Stimulated activated CD4-positive, alpha-beta T cell treated with anti-CD3 and anti-CD28 coated beads, Interleukin-4, amount 100 ng/mL, for 48 hours (primary cell): ENCODE measurements at places on chromosomes 5 and 9.

- DNase-seq, result no peak
Measured at GRCh38 chr5:150156027-150156368, 353 bp upstream of the PDGFRB start.

- no peak for DNase-seq
Measured at GRCh38 chr5:139379626-139380449, 3.3 kb downstream of the SLC23A1 start.

GRCh38 chr5:22598796-22599195, 254.3 kb downstream of the CDH12 start:
- DNase-seq, result no peak

GRCh38 chr5:135505973-135506372, 29.8 kb downstream of the NEUROG1 start:
- no peak for DNase-seq

DNA sequence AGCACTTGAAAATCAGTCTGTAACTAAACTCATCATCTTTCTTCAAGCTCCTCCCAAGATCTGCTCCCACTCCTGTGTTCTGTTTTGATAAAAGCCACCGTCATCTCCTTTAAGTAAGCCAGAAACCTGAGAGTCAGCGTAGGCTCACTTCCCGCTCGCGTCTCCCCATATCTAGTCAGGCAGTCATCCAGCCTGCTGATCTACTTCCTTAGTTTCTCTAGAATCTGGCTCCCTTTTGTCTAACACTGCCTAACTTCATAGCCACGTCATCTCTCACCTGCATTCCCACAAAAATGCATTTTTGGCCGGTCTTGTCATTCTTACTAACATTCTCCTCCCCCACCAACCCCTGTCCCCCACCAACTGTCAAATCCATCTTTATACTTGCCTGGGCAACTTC, 3.0 kb upstream of the TJP2 start:
- no peak for DNase-seq

GRCh38 chr5:98581112-98581997, 192.1 kb upstream of the RGMB start:
- DNase-seq, result no peak
